ENCODE measurements at places on chromosomes 7 and 10. TPM values are rescaled to one million over a fixed set of nuclear protein-coding genes. Genes with fewer than 3 reads are reported as not detected.

GRCh38 chr10:57979956-57980355, 287.7 kb downstream of the IPMK start:
- no peak for DNase-seq

DNA sequence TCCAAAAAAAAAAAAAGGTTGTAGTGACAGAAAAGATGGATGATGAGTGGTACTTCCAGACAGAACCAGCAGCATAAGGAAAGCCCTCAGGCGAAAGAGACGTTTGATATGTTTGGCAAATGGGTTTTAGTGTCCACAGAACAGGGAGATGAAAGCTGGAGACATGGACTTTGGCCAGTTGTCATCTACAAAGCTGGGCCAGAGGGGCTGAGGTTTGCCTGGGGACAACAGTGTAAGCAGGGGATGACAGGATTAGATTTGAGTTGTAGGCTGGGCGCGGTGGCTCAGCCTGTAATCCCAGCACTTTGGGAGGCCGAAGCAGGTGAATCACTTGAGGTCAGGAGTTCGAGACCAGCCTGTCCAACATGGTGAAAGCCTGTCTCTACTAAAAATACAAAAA, 47.8 kb upstream of the ELN start:
- DNase-seq = no peak

The CDHR1 gene
- total RNA-seq = 1.3 TPM

The CDNF gene
- 5.8 TPM for total RNA-seq

DNA sequence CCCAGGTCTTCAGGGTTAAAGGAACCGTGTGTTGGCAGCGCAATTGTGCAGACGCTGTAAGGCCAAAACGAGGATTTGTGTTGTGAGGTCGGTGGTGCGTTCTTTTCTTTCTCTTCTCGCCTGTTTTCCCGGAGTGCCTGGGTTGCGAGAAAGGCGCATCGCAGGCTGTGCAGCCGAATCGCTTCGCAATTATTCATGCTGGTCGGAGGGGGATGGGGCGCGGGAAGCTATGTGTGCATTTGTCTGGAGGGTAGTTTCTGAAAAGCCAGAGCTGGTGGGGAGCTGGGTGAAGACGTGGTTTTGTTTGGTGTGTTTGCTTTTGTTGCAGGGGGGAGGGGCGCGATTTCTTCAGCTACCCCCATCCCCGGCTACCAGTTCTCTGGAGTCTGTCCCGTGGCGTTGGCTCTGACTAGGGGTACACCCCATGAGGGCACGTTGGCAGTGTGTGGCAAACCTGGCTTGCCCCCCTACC, 2.1 kb downstream of the MXI1 start:
- DNase-seq = no peak

DNA sequence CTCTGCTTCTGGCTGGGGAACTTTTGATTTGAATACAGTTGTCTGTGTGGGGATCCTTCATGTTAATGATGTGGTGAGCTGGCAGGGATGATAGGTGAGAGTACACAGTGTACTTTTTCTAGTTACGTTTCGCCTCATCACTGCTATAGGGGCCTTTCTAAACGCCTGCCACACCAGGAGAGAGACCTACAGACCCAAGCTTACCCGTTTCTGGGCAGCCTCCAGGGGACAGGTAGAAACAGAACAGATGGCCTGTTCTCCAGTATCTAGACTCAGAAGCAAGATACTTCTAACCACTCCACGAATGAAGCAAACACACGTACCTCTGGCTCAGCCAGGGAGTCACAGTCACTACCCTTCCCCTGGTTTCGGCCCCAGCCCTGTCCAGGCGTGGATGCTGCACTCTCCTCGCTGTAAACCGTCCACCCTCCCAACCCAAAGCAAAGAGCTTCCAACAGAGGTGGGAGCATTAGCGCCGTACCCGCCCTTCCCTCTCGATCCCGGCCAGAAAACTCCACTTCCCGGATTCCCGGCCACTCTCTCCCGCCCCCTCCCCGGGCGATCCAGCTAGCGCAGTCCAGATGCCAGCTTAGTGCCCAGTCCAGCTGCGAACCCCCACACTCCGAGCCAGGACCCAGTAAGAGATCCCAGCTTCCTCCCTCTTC, 1.2 kb downstream of the CCDC6 start:
- DNase-seq = no peak

DNA sequence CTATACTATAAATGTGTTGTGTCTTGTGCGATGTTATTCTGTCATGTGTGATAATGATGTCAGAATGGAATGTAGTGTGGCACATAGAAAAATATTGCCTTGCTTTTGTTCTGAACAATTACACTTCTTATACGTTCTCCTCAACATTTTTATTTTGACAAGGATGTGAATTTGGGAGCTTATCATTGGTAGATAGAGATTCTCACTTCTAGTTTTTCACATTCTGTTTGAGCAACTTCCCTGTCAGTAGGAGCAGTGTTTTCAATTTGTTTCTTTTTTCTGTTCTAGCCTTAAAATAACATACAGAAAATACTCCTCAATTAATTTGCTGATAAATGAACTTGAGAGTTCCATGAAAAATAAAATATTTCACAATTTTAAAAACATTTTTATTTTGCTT, 17.6 kb downstream of the SUN3 start:
- DNase-seq = no peak

DNA sequence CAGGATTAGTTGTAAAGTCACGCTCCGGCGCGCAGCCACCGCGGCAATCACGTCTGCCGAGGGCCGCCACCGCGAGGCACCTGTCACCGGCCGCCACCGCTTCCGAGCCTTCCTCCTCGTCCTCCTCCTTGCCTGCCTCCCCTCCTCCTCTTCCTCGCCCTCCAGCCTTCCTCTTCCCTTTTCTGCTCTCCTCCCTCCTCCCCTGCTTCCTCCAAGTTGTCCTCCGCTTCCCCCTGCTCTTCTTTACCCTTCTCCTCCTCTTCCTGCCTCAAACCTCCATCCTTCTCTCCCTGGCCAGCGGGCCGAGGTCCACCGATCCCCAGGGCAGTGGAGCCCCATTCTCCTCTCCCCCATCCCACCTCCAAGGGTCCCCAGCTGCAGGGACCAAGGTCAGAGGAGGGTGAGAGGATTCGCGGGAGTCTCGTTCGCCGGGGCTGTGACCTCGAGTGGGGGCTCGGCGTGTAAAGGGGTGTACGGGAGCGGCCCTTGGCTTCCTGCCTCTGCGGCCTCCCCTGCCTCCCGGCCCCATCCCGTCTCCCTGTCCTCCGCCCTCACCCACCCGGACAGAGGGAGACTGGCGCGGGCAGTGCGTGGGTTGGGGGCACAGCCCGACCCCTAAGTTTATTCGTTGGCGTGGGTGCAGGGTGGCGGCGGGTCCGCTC, 89.5 kb upstream of the PAX2 start:
- DNase-seq = no peak

The C1QL3 gene
- 0.35 TPM for total RNA-seq

GRCh38 chr10:47054974-47055373, 143.7 kb downstream of the PTPN20 start:
- no peak for DNase-seq

The ASIC3 gene
- total RNA-seq = 1.6 TPM

DNA sequence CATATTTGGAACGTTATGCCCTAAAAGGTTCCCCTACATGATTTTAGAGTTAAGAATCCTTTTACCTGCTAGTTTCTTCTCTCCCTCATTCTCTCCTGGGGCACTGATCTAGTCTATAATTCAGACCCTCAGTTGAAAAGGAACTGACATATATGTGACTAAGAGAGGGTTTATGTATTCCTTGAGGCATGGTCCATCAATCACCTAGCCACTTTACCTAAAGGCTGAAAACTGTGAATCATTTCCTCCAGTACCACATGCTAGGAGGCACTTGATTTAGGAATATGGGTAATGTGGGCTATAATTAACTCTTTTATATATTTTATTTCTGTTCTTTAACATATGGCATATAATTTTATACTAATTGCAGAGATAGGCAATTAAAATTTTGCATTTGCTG, 303.5 kb downstream of the BBS9 start:
- no peak for DNase-seq
